ENCODE measurements at places on chromosomes 11 and 22. TPM values are rescaled to one million over a fixed set of nuclear protein-coding genes. Genes with fewer than 3 reads are reported as not detected.

P2RY2 gene
- not detected for total RNA-seq

GPHA2 gene
- total RNA-seq, result not detected

RFPL1 gene
- total RNA-seq, result not detected

LDHAL6A gene
- 0.46 TPM for total RNA-seq

MUC2 gene
- total RNA-seq, result not detected

Data from diencephalon (tissue), 1 donor.